ENCODE measurements at places on chromosomes 5 and 9. TPM values are rescaled to one million over a fixed set of nuclear protein-coding genes. Genes with fewer than 3 reads are reported as not detected.

- DNase-seq = no peak
These were observed 6.1 kb downstream of the IRX4 start for GRCh38 chr5:1876660-1877064.

DNA sequence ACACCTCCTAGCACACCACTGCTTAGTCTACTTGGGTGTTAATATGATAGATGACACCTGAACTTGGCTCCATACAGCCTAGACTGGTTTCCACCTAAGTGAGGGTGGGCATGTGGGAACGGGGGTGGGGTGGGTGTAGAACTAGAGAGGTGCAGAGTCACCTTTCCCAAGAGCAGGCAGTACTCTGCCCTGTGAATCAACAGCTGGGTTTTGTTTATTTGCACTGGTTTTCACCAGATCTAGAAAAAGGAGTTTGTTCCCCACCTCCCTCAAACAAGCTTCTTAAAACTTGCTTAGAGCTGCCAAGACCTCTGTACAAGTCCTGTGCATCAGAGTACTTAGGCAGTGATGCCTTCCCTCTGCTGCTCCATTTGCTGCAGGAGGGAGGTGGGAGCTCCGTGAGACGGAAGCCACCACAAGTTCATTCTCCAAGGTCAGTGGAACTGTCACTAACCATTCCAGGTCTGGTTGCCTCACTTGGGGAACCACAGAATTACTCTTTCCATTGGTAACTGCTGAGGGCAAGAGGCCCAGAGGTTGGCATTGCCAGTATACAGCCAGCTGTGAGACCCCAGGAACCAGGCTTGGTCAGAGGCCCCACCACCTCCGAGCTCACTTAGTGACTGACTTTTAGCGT, 163.5 kb downstream of the NR3C1 start:
- DNase-seq = no peak

- DNase-seq = no peak
These were observed 20.5 kb downstream of the RANBP17 start for GRCh38 chr5:170882345-170882744.

- peak; percentile 95 for DNase-seq
These were observed 6.5 kb downstream of the GLIS3 start for GRCh38 chr9:4293293-4293941.

GRCh38 chr5:170597109-170597751, 93.4 kb downstream of the KCNIP1 start:
- DNase-seq = peak; percentile 73

- no peak for DNase-seq
These were observed 28.6 kb downstream of the RASGEF1C start for GRCh38 chr5:180180421-180180820.

DNA sequence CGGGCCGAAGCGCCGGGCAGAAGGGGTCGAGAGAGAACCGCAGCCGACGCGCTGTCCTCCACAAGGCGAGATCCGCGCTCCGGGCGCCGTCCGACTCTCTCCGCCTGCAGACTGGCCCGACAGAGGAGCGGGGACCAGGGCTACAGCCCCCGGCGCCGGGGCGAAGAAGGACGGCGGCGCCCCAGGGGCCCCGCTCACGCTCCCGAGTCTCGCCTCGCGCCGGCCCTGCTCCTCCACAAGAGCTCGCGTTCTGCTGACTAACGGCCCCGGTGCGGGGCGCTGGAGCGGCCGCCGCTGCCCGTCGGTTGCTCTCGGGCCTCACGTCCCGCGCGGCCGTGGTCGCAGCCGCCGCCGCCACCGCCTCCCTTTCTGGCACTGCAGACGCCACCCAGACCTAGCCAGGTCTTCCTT, 338 bp downstream of the ABHD17B start:
- DNase-seq = no peak

DNA sequence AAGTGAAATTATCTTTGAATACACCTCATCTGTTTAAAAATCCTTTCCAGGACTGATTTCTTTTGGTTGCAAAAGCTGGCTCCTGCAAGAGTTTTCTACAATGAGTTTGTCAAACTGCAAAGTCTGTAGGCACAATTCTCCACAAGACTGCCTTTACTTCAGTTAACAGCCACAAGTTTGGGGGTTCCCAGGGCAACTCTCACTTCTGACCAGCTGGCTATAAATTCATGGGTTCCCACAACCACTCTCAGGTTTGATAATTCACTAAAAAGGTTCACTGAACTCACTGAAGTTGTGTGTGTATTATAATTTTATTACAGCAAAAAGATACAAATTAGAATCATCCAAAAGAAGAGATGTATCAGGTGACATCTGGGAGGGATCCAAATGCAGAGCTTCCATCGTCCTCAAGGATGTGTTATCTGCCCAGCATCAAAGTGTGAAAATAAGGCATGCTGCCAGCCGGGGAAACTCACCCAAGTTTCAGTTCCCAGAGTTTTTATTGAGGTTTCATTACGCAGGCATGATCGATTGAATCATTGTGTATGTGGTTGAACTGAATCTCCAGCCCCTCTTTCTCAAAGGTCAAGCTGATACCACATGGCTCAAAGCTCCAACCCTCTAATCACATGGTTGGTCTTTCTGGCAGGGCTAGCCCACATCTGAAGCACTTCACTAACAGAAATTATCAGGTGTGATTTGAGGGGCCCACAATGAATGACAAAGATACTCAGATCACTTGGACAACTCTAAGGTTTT, 19.0 kb upstream of the PSIP1 start:
- peak; percentile 5 for DNase-seq

- DNase-seq = peak; percentile 15
These were observed 108.9 kb downstream of the ACTL7B start for GRCh38 chr9:108746864-108747263.

IFNA13 gene
- not detected for total RNA-seq

STING1 gene
- 92.7 TPM for total RNA-seq

BARX1 gene
- not detected for total RNA-seq

PRRX2 gene
- not detected for total RNA-seq

ORM2 gene
- total RNA-seq = not detected

ANKRD20A1 gene
- total RNA-seq = not detected

STPG3 gene
- not detected for total RNA-seq

All from LHCN-M2 (cell line).